HS-27A (cell line): ENCODE measurements at places on chromosomes 11 and 22.

DNA sequence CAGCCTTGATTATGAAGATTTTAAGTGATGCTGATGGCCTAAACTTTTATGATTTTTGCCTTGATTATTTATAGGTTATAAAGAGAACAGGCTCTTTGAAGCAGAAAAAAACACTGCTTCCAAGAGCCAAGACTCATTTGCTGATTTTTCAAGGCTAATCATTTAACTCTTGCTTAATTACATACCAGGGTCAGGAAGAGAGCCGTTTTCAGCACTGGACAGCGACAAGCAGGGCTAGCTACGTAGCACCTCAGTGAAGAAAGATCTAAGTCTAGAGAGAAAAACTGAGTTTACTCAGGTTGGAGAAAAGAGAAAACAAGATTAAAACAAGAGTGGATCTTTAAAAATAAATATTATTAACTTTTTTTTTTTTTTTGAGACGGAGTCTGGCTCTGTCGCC lies 615.4 kb upstream of the B3GAT1 start:
- no peak for DNase-seq

DNA sequence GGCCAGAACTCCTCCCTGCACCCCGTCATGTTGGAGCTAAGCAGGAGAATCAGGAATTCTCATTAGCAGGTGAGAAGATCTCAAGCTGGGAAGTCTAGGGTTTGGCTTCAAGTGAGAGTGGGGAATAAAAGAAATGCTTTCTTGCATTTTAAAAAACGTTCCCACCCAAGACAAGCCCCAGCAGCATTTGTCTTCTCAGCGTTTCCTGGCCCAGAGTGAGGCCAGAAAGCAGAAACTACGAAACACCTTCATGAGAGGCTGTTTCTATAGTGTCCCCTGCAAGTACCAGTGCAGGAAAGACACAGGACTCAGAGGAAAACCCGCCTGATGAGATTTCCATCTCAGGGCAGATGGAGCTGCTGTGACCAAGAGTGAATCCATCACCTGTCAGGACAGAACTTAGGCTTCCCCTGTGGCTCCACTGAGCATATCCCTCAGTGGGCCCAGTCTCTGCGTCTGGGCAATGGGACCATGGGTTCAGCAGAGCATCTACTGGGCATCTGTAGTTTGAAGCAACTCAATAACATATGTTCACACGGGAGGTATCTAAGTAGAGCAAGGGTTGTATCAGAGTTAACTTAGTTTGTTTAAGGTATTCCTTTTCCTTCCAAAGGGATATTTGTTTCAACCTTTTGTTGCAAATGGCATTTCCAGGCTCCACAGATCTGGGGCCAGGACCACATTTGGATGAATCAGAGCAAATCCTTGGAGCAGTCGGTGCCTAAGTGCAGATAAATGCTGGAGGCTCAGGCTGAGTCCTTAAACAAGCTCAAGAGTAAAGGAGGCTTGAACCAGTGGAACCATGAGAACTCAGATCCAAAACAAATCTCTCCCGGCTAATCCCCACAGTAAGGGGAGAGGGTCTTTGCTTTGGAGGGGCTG lies 548.3 kb downstream of the MIAT start:
- no peak for DNase-seq

GRCh38 chr11:47392546-47393162 lies 14.3 kb upstream of the SPI1 start:
- no peak for DNase-seq

GRCh38 chr11:19905280-19905853 lies 192.7 kb downstream of the NAV2 start:
- no peak for DNase-seq

DNA sequence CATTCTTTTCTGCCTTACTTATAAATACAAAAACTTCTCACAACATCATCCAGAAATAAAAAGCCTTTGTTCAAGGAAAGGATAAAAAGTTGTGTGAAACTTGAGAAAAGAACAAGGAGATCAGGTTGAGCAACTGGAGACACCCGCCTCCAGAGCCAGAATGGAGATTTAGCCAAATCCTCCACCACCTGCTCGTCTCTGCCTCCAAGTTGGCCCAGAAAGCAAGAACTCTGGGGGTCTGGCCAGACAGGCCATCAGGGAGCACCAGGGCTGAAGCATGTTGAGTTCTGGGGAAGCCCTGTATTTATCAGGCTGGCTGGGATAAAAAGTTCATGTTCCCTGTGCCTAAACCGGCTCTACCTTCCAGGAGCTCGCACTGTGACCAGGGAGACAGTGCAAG lies 14.9 kb downstream of the SMCO4 start:
- no peak for DNase-seq

- DNase-seq = no peak
Observed at GRCh38 chr11:83827520-83827919, 541.4 kb upstream of the CCDC90B start.

GRCh38 chr11:27183672-27184457 lies 143.2 kb downstream of the BBOX1 start:
- DNase-seq = no peak

DNA sequence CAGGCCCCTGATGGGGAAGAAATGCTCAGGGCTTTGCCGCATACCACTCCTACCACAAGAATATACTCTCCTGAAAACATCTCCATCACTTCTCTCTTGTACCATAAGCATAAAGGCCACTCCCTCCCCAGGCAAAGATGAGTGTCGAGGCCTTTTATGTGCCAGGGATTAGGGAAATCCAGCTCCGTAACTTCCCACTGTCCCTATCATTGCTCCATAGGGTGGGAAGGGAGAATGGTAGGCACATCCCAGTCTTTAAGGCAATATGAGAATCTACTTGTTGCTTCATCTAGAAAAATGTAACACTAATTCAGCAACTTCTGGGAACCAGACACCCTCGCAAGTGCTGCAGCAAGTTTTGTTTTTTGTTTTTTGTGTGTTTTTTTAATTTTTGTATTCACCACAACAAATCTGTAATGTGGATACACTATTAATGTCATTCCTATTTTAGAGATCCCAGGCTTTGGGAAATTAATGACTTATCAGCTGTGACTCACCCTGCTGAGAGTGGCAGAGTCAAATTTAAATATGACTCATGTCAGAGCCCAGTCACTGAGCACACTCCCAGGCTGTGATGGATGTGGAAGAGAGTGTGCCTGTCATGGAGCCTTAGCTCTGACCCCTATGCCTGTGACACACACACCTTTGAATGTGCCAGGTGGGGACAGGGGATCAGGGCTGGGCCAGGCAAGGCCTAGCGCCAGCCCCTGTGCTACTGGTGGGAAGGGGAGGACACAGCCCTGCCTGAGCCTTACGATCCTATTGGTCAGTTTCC lies 23.4 kb downstream of the PANX1 start:
- no peak for DNase-seq

DNA sequence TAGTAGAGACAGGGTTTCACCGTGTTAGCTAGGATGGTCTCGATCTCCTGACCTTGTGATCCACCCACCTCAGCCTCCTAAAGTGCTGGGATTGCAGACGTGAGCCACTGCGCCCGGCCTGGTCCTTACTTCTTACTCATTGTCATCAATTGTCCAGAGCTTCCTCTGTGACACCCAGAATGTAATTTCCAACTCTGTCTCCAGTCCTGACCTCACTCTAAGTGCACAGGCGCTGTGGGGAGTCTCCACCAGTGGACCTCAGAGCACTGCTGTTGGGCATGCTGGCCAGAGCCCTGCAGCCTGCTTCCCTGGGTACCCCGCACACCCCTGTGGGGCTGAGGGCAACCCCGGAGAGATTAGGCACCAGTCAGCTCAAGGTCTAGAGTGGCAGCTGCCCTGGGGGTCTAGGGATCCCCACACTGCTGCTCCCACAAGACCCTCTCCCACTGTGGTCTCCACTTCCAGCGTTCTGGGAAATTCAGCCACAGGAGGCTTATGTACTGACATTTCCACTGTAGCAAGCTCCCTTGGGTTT lies 1140.3 kb downstream of the TBC1D22A start:
- no peak for DNase-seq

DNA sequence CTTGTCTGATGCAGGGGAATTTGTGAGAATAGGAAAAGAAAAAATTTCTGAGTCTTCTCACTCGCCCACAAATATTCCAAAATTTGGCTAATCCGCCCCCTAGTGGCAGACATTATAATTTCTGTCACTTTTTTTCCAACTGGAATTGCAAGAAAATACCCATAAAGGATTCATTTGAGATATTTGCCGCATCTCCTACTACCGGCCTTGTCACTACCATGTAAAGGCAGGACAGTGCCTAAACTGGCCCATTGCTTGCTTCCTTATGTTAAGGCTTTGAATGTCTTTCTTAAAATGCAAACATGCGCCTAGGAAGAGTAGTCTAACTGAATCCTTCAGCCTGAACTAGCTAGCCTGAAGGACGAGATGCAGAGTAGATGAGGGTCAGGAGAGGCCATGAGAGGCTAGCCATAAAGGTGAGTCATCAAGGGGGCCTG lies 9.3 kb upstream of the CEP295 start:
- DNase-seq = no peak

- peak; percentile 20 for DNase-seq
Observed at GRCh38 chr11:124402326-124402922, 3.6 kb upstream of the OR8B3 start.
